ENCODE measurements at places on chromosomes 3 and 15.

- DNase-seq: no peak
These were observed 188.8 kb upstream of the CRBN start for GRCh38 chr3:3368306-3368705.

DNA sequence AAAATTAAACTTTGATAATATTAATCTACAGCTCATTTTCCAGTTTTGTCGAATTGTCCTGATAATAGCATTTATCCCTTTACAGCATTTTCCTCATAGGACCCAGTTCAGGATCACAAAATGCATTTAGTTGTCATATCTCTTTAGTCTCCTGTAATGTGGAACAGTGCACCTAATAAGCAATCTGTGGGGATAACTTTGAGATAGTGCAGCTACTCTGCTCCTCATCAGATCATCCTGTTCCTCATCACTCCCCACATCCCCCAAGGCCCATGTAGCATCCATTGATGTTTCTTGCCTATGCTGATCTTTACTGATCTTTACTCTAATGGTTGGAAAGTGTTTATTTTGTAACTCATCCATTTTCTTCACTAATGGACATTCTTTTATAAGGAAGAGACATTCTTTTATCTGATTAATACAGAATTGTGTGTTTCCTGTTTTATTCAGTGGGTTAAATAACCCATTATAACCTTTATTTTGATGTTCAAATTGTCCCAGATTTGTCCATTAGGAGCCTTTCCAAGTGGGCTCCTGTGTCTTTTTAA is 7.5 kb downstream of the RNF111 start:
- no peak for DNase-seq

DNA sequence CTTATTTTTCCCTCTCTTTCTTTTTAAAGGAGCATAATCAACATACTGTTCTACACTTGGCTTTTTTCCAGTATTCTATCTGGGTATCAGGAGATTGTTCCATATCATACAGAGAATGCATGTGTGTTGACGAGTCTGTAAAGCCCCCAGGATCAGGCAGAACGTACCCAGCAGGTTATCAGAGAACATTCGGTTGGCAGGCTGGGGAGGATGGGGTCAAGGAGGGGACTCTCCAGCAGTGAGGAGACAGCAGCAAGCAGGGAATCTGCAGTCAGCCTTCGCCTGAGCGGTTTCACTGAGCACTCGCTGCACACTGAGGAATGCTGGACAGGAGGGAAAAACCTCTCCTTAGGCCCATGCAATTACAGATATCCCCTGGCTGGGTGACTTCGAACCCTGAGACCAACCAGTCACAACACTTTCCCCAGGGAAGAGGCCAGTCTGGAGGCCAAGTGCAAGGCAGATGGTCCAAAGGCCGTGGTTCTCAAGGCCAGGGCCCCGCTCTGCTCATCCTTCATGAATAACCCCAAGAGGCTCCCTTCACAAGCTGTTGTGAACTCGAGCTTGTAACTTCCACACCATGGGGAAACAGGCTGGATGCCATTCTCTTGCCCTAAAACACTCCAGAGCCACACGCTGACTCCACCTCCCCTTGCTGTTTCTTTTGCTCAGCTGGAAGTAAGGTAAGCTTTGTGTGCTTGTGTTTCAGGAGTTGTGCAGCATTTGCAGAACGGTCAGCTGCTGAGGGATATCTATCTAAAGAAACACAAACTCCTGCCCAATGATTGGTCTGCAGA is 60.1 kb downstream of the PXYLP1 start:
- no peak for DNase-seq

- no peak for DNase-seq
These were observed 124.5 kb downstream of the TLE3 start for GRCh38 chr15:69973102-69973714.

- no peak for DNase-seq
These were observed 65.2 kb upstream of the GLCE start for GRCh38 chr15:69095274-69095673.

DNA sequence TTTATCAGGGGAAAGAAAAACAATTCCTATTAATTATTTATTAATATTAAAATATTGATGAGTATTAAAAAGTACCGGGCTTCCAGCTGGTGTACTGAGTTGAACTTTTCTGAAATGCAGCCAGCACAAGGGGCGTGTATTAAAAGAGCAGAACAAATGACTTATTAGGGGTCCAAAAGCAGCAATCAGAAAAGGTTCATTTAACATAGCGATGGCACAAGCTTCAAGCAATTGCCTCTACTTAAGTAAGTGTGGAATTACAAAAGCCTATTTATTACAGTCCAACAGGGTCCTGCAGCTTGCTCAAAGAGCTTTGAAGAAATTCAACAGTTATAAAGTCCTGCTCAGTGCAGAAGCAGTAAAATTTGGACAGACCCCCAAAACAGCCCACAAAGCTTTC is 285.6 kb downstream of the EPHA3 start:
- DNase-seq: no peak

DNA sequence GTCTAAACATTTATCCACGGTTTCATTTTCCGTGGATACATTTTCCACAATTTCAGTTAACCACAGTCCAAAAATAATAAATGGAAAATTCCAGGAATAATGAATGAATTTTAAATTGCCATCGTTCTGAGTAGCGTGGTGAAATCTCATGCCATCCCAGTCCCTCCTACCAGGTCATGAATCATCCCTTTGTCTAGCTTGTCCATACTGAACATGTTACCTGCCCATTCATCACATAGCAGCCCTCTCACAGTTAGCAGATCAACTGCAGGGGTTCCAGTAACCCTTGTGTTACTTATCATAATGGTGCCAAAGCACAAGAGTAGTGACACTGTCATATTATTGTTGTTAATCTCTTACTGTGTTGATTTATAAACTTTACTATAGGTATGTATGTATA is 124.5 kb downstream of the GSK3B start:
- no peak for DNase-seq

DNA sequence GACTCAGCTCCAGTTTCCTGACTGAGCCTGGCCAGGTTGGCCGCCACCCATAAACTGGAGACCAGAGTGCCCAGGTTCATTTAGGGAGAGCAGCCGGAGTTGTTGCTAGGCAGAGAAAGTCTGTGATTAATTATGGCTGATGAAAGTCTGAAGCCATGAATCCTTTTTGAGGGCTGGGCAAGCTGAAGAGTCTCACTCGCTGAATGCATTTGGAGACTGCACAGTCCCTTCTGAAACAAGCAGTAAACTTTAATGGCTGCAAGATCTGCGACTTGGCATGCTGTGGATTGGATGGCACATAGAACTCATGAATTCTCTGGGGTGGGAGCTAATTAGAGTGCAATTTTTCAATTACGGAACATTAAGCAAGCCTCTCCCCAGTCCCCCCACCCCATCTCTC is 282.1 kb downstream of the RPLP1 start:
- no peak for DNase-seq

- no peak for DNase-seq
These were observed 296.2 kb downstream of the CHL1 start for GRCh38 chr3:492586-493316.

DNA sequence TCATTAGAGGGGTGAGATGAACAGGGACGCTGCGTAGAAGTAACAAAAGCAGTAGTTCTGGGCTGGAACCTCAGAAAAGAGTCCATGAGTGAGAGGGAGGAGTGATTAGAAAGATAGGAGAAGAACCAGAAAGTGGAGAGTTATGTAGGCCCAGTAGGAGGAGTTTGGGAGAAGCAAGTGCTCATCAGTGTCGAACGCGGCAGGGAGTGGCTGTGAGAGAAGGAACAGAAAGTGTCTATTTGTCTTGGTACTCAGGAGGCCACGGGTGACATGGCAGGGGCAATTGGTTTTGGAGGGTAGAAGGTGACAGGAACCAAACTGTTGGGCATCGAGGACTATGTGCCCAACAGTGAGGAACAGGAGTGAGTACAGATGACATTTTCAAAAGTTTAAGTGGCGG is 1.3 kb upstream of the INSYN1 start:
- DNase-seq: peak; percentile 3

- no peak for DNase-seq
These were observed 1037.9 kb downstream of the EPHA3 start for GRCh38 chr3:90145094-90145860.

GRCh38 chr3:50961386-50961785 is 286.7 kb downstream of the DOCK3 start:
- no peak for DNase-seq

DNA sequence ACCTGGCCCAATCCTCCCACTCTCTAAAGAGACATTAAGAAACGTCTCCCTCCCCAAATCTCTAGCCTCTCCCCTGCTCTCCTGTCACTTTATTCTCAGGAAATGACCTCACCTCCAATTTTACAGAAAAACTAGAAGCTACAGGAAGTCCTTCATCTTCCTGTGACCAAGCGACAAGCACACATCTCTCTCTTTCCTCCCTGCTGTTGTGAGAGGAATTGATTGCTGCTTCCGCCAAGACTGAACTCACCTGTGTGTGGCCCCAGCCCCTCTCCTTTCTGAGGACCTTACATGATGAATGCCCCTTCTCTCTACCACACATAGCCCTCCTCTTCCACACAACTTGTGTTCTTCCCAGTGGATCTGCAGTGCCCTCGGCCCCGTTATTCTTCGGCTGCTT is 18.2 kb downstream of the DNAJB8 start:
- DNase-seq: no peak

GRCh38 chr15:48703544-48703943 is 58.0 kb upstream of the FBN1 start:
- no peak for DNase-seq

DNA sequence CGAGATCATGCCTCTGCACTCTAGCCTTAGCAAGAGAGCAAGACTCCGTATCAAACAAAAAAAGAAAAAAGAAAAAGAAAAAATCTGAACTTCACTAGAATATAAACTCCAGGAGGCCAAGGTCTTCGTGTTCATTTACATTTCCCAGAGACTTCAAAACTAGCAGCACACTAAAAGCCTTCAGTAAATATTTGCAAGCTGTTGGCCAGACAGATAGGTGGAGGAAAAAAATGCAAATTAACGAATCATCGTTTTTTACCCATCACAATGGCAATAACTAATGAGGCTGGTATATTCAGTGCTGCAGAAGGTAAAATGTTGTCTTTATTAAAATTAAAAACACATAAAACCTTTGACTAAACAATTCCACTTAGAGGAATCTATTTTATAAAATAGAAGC is 80.6 kb downstream of the CLASP2 start:
- no peak for DNase-seq

DNA sequence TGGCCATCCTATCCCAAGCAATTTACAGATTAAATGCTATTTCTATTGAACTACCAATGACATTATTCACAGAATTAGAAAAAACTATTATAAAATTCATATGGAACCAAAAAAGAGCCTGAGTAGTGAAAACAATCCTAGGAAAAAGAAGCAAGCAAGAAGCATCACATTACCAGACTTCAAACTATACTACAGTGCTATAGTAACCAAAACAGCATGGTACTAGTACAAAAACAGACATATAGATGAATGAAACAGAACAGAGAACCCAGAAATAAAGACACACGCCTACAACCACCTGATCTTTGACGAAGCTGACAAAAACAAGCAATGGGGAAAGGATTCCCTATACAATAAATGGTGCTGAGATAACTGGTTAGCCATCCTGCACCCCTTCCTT is 152.2 kb downstream of the TNIK start:
- no peak for DNase-seq

GRCh38 chr3:140290105-140290504 is 355.1 kb downstream of the CLSTN2 start:
- DNase-seq: no peak
